Stimulated activated CD4-positive, alpha-beta T cell treated with anti-CD3 and anti-CD28 coated beads, TNF-alpha, amount 100 ng/mL, for 48 hours (primary cell): ENCODE measurements at places on chromosomes 2 and 18.

- no peak for DNase-seq
Observed at GRCh38 chr2:239609607-239610310, 208.9 kb upstream of the HDAC4 start.

- DNase-seq = no peak
Observed at GRCh38 chr18:72692595-72692994, 148.5 kb upstream of the CBLN2 start.

GRCh38 chr2:128260239-128261138 lies 58.2 kb downstream of the HS6ST1 start:
- DNase-seq = no peak

DNA sequence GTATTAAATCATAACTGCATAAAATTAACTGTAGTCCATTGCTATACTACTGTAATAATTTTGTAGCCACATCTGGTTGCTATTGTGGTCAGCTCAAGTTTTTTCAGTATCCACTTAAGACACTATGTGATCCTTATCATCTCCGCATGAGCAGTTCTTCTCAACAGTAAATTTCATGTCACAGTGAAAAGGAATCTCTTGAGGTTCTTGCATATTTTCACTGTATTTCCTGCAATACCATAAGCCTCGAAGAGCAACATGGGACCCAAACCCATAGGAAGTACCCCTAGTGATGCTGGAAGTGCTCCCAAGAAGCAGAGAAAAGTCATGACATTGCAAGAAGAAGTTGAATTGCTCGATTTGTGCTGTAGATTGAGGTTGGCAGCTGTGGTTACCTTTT lies 86.7 kb downstream of the LDLRAD4 start:
- no peak for DNase-seq

GRCh38 chr2:177930916-177931315 lies 141.7 kb downstream of the PDE11A start:
- DNase-seq = no peak
